ENCODE measurements at places on chromosomes 4 and X. TPM values are rescaled to one million over a fixed set of nuclear protein-coding genes. Genes with fewer than 3 reads are reported as not detected.
A peak's percentile ranks its signal among the peaks of the same experiment; 100 is the strongest.

ADGRG2 gene
- not detected for total RNA-seq

PASD1 gene
- total RNA-seq, result not detected

ANXA5 gene
- total RNA-seq, result 117 TPM

DNA sequence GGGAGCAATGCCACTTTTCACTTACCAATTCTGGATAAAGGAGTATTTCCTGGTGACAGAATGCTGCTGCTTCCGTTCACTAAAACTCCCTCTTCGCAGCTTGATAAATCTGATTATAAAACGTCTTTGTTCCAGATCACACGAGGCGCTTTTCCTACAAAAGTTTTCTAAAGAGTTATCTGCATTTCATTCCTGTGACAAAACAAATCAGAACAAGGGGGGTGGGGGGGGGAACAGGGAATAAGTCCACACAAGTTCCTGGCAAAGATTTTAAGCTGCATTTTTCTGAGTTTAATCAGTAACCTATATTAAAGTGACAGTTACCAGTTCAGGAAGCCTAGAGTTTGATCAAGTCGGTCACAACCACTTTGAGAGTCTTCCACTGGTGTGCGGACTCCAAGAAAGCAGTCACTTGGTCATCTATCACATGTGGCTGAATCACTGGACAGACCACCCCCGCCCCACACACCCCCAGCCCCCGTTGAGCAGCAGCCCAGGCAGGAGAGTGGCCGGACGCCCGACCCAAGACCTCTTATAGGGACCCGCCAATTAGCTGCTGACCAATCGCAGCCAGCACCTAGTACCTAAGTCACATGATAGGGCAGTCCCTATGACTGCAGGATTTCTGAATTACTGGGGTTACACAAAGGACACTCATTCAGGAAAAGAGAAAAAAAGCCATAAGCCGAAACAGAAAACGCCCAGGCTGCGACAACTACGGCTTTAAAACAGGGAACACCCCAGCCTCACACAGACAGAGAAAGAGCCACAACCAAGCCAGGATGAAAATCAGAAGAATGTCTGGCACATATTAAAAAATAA, 569.3 kb upstream of the DIPK2B start:
- H3K4me1 ChIP-seq, result peaks cover 53% of the 10 kb centered on the region
- H3K27ac ChIP-seq, result peak overlapping the region; percentile 98
- H3K36me3 ChIP-seq, result peaks cover 61% of the 10 kb centered on the region
- H3K27me3 ChIP-seq, result no peaks in the 10 kb centered on the region
- H3K4me3 ChIP-seq, result peak overlapping the region; percentile 77

DNA sequence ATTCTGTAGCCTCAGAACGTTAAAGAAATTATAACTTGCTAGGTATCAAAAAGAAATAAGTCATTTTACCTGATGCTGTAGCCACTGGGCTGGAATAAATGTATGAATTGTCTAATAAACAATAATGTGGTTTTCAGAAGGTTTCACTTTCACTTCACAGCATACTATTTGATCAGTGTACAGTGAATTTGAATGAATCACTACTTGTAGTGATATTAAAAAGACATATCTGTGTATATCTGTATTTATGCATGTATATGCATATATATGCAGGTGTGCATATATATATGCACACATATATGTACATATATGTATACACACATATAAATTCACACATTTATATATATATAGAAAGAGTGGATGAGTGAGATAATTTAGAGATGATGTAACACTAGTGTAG, 440.0 kb upstream of the PCDH10 start:
- no peaks in the 10 kb centered on the region for H3K36me3 ChIP-seq
- no peak overlapping the region for H3K4me3 ChIP-seq
- H3K4me1 ChIP-seq, result no peaks in the 10 kb centered on the region
- no peaks in the 10 kb centered on the region for H3K27me3 ChIP-seq
- H3K27ac ChIP-seq, result no peak overlapping the region
- no peak for DNase-seq

- DNase-seq, result no peak
- H3K4me3 ChIP-seq, result no peak overlapping the region
- H3K36me3 ChIP-seq, result peaks cover 2% of the 10 kb centered on the region
- H3K27me3 ChIP-seq, result no peaks in the 10 kb centered on the region
- H3K27ac ChIP-seq, result peak overlapping the region; percentile 42
These were observed 23.6 kb downstream of the SH3KBP1 start for GRCh38 chrX:19863857-19864223.

GRCh38 chrX:76076124-76076523, 96.7 kb upstream of the PBDC1 start:
- H3K27ac ChIP-seq, result no peak overlapping the region
- no peak for DNase-seq
- no peaks in the 10 kb centered on the region for H3K4me1 ChIP-seq
- H3K36me3 ChIP-seq, result no peaks in the 10 kb centered on the region
- H3K27me3 ChIP-seq, result peaks cover 4% of the 10 kb centered on the region

- DNase-seq, result no peak
- H3K27ac ChIP-seq, result no peak overlapping the region
- no peaks in the 10 kb centered on the region for H3K27me3 ChIP-seq
- peaks cover 25% of the 10 kb centered on the region for H3K4me1 ChIP-seq
- peaks cover 52% of the 10 kb centered on the region for H3K36me3 ChIP-seq
These were observed 188.8 kb downstream of the LRBA start for GRCh38 chr4:150826306-150826705.

GRCh38 chr4:110630688-110631402, 8.0 kb upstream of the PITX2 start:
- peaks cover 13% of the 10 kb centered on the region for H3K4me1 ChIP-seq
- no peak for DNase-seq
- H3K36me3 ChIP-seq, result no peaks in the 10 kb centered on the region
- H3K27me3 ChIP-seq, result peaks cover 84% of the 10 kb centered on the region
- H3K27ac ChIP-seq, result no peak overlapping the region

DNA sequence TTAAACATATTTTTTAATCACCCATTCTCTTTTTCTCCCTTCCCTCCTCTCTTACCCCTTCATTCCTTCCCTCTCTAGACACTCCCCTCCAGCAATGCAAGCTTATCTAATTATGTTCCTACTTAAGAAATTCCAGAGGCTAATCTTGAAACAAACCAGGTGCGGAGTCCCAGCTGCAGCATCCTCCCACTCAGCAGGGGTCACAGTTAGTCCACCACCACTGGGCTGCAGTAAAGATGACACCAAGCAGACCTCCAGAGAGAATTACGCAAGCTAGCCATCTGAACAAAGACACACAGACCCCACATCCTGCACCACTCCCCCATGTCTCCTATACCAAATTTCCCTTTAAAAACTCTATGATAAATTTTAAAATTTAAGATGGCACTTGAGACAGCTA, 13.9 kb upstream of the SEC24B start:
- no peaks in the 10 kb centered on the region for H3K36me3 ChIP-seq
- H3K4me1 ChIP-seq, result peaks cover 3% of the 10 kb centered on the region
- no peak overlapping the region for H3K4me3 ChIP-seq
- no peaks in the 10 kb centered on the region for H3K27me3 ChIP-seq

GRCh38 chr4:37542706-37543105, 143.5 kb downstream of the RELL1 start:
- H3K4me1 ChIP-seq, result no peaks in the 10 kb centered on the region
- H3K27me3 ChIP-seq, result peaks cover 3% of the 10 kb centered on the region
- no peaks in the 10 kb centered on the region for H3K36me3 ChIP-seq

GRCh38 chr4:140675599-140676231, 80.5 kb downstream of the TBC1D9 start:
- H3K27me3 ChIP-seq, result peaks cover 3% of the 10 kb centered on the region
- no peak for DNase-seq
- no peak overlapping the region for H3K27ac ChIP-seq
- H3K4me3 ChIP-seq, result no peak overlapping the region
- H3K36me3 ChIP-seq, result no peaks in the 10 kb centered on the region

- H3K4me3 ChIP-seq, result no peak overlapping the region
- H3K36me3 ChIP-seq, result no peaks in the 10 kb centered on the region
- DNase-seq, result no peak
- H3K4me1 ChIP-seq, result peaks cover 2% of the 10 kb centered on the region
- H3K27ac ChIP-seq, result no peak overlapping the region
- H3K27me3 ChIP-seq, result no peaks in the 10 kb centered on the region
These were observed 373.7 kb upstream of the FTHL17 start for GRCh38 chrX:31445542-31445941.

DNA sequence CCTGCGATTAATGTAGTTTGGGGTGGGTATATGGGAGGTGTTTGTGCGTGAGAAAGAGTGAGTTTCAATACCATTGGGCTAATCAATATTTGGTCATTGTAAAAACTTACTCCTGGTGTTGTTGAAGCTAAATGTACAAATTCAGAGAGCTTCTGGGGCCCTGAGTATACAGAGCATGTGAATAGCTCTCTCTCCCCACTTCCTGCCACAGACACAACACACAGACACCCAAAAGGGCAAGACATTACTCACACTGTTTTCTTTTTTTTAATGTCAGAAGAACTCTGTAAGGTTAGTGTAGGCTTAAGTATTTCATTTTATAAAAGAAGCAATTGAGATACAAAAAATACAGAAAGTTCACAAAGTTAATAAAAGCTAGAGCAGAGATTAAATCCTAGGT, 151.3 kb upstream of the KCNIP4 start:
- DNase-seq, result no peak
- H3K27me3 ChIP-seq, result no peaks in the 10 kb centered on the region
- H3K4me3 ChIP-seq, result no peak overlapping the region
- no peak overlapping the region for H3K27ac ChIP-seq
- no peaks in the 10 kb centered on the region for H3K4me1 ChIP-seq
- no peaks in the 10 kb centered on the region for H3K36me3 ChIP-seq

Data from activated CD4-positive, alpha-beta T cell treated with anti-CD3 and anti-CD28 coated beads for 36 hours (primary cell).